ENCODE measurements at places on chromosomes 11 and 22.

- DNase-seq, result no peak
Observed at GRCh38 chr11:71188886-71189767, 63.2 kb downstream of the SHANK2 start.

GRCh38 chr11:70378506-70379134 lies 19.7 kb upstream of the CTTN start:
- DNase-seq, result no peak

DNA sequence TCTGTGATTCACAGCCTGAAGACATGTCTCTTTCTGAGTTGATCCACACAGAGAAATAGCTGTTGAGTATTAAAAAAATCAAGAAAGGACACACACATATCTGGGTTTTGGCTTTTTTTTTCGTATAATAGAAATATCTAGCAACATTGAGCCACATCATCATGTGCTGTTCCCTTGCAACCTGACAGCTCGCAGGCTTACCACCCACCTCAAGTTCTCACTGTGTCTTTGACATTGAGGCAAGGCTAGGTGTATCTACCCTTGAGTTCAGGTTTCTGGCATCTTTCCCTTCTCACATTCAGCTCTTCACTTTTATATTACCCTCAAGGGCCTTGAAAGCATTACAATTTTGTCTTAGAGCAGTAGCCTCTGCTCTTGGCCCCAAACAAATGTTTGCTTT lies 490.3 kb upstream of the KIRREL3 start:
- no peak for DNase-seq

- no peak for DNase-seq
Observed at GRCh38 chr22:44162960-44163359, 17.8 kb upstream of the PARVG start.

- no peak for DNase-seq
Observed at GRCh38 chr11:72750086-72750485, 2.1 kb downstream of the ARAP1 start.

Measured in HuH-7.5 (cell line).